ENCODE measurements at places on chromosomes 16 and 17. TPM values are rescaled to one million over a fixed set of nuclear protein-coding genes. Genes with fewer than 3 reads are reported as not detected.

The PRSS27 gene
- 6.3 TPM for total RNA-seq

The TOX3 gene
- 29.4 TPM for total RNA-seq

The ST6GALNAC1 gene
- 3.1 TPM for total RNA-seq

The OTOP3 gene
- not detected for total RNA-seq

The HASPIN gene
- 1.3 TPM for total RNA-seq

The SLC6A4 gene
- under 0.01 TPM for total RNA-seq

The PRR29 gene
- total RNA-seq = 1.9 TPM

The TERB1 gene
- not detected for total RNA-seq

The SMIM22 gene
- not detected for total RNA-seq

The GCGR gene
- total RNA-seq = not detected

The CBFA2T3 gene
- 3.8 TPM for total RNA-seq

The USH1G gene
- not detected for total RNA-seq

The PIEZO1 gene
- total RNA-seq = 8.5 TPM

The RAB11FIP3 gene
- total RNA-seq = 55.1 TPM

The TSPOAP1 gene
- total RNA-seq = 91.7 TPM

The PABPN1L gene
- not detected for total RNA-seq

The COPZ2 gene
- total RNA-seq = not detected

The GRIN2A gene
- total RNA-seq = 18.5 TPM

The PLCG2 gene
- total RNA-seq = 1.9 TPM

The C1QL1 gene
- 2.2 TPM for total RNA-seq

The CD7 gene
- total RNA-seq = not detected

The SLC52A1 gene
- not detected for total RNA-seq

The C16orf74 gene
- 1.9 TPM for total RNA-seq

The VTN gene
- total RNA-seq = 0.63 TPM

The RUNDC3A gene
- 67.6 TPM for total RNA-seq

The SPNS3 gene
- not detected for total RNA-seq

The NRN1L gene
- total RNA-seq = not detected

The MYH13 gene
- not detected for total RNA-seq

The MATCAP1 gene
- total RNA-seq = 106 TPM

The PDILT gene
- total RNA-seq = not detected

The CRYM gene
- total RNA-seq = 84.8 TPM

The DPEP3 gene
- not detected for total RNA-seq

Measured in parietal lobe (tissue), 2 donors.